Activated naive CD8-positive, alpha-beta T cell treated with anti-CD3 and anti-CD28 coated beads, Interleukin-2, amount 10 ng/mL, durations not matched to agents 7 days and 5 days (primary cell): ENCODE measurements at places on chromosomes 5 and 9.

DNA sequence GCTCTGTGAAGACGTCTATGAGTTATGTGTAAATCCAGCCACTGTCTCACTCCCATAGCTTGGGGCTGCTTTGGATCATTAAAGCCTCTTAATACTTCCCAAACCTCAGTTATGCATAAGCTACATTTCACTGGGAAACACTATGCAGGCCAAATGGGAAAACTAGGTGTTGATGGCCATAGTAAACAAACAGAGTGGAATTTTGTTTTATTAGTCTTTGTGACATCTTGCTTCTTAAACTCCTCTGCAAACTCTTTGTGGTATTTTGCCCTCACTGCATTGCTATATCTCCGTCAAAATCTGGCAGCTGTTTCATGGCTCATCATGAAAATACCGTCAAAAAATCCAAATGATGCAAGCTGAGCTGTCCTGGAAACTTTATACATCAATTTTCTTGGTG is 167.2 kb upstream of the HMHB1 start:
- DNase-seq, result no peak
- H3K36me3 ChIP-seq, result no peaks in the 10 kb centered on the region
- H3K4me3 ChIP-seq, result no peak overlapping the region
- no peaks in the 10 kb centered on the region for H3K4me1 ChIP-seq

DNA sequence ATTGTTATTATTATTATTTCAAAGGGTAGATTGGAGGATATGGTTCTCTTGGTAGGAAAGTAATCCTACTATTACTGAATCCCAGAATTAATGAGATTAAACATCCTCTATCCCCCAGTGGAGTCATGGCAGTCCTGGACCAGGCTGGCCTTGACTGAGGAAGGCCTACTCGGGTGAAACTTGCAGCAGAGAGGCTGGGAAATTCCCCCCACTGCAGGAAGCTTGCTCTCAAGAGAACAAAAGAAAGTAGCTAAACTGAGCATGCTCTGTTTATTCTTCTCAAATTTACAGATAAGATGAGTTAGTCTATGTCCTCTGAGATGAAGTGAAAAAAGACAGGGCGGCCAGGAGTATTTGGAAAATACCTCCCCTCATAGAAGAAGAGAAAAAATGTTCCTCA is 233.9 kb upstream of the RPS23 start:
- no peaks in the 10 kb centered on the region for H3K4me1 ChIP-seq
- no peak overlapping the region for H3K4me3 ChIP-seq
- no peak overlapping the region for H3K27ac ChIP-seq
- peaks cover 5% of the 10 kb centered on the region for H3K27me3 ChIP-seq
- no peak for DNase-seq

DNA sequence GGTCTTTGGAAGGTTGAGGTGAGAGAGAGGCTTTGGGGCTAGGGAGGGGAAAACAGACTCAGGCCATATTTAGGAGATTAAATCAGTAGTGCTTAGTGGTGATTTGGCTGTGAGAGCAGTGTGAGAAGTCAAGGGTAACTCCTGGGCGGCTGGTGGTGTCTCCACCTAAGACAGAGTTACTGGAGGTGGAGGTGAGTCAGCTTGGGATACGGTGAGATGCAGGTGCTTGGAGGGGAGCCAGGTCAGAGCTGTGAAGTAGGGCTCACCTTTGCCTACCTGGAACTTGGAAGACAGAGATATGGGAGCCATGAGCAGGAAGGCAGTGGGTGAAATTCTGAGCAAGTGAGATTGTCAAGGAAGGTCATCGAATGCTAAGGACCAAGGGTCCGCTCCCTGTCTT is 24.5 kb downstream of the RGS3 start:
- no peak overlapping the region for H3K27ac ChIP-seq
- H3K36me3 ChIP-seq, result no peaks in the 10 kb centered on the region
- no peak for DNase-seq
- H3K27me3 ChIP-seq, result no peaks in the 10 kb centered on the region
- peaks cover 8% of the 10 kb centered on the region for H3K4me1 ChIP-seq
- no peak overlapping the region for H3K4me3 ChIP-seq

GRCh38 chr5:142097681-142098080 is 10.9 kb upstream of the NDFIP1 start:
- no peak for DNase-seq
- H3K4me3 ChIP-seq, result no peak overlapping the region
- H3K27ac ChIP-seq, result peak overlapping the region; percentile 68
- H3K36me3 ChIP-seq, result peaks cover 2% of the 10 kb centered on the region

DNA sequence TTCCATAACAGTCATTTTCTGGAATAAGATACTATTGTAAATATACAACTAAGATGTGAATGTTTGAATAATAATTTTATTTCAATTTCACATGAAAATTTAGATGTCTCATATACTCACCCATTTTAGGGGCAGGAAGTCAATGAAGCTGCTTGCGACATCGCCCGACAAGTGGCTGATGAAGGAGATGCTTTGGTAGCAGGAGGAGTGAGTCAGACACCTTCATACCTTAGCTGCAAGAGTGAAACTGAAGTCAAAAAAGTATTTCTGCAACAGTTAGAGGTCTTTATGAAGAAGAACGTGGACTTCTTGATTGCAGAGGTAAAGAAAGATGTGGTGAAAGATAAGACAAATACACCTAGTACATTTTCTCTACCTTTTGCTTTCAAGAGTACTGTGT is 8.6 kb downstream of the BHMT start:
- no peak for DNase-seq
- no peak overlapping the region for H3K4me3 ChIP-seq
- H3K4me1 ChIP-seq, result peaks cover 2% of the 10 kb centered on the region
- no peaks in the 10 kb centered on the region for H3K36me3 ChIP-seq
- H3K27me3 ChIP-seq, result peaks cover 12% of the 10 kb centered on the region

DNA sequence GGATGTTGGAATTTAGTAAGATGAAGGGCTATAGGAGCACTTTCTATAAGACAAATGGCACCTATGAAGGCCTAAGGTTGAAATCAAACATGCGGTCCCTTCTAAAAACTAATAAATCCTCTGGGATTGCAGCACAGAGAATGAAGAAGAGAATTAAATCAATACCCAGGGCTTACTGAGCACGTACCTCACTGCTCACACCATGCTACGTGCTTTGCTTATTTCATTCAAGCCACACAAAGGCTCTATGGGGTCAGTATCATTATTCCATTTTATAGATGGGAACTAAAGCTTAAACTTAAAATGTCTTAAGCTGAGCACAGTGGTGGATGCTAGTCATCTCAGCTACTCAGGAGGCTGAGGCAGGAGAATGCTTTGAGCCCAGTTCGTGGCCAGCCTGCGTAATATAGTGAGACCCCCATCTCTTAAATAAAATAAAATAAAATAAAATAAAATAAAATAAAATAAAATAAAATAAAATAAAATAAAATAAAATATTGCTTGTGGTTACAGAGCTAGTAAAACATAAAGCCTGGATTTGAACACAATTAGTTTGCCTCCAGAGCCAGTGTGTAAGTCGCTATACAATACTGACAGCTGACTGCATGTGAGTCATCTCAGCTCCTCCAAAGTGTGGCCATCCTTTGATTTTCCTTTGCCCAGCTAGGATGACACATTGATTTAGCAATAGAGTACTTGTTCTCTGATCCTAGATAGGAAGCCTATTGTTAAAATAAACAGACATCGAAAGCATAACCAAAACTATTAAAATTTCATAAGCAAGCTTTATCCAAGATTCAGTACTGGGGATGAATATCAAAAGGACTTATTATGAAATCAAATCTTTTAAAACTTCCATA is 20.9 kb upstream of the DPYSL3 start:
- DNase-seq, result no peak
- no peak overlapping the region for H3K27ac ChIP-seq
- H3K27me3 ChIP-seq, result no peaks in the 10 kb centered on the region
- H3K36me3 ChIP-seq, result no peaks in the 10 kb centered on the region
- H3K4me3 ChIP-seq, result no peak overlapping the region

- H3K4me1 ChIP-seq, result no peaks in the 10 kb centered on the region
- H3K27ac ChIP-seq, result no peak overlapping the region
- H3K4me3 ChIP-seq, result no peak overlapping the region
- no peaks in the 10 kb centered on the region for H3K36me3 ChIP-seq
Measured at GRCh38 chr5:56460195-56460546, 227.0 kb upstream of the ANKRD55 start.

GRCh38 chr9:98271479-98271878 is 16.0 kb upstream of the TBC1D2 start:
- DNase-seq, result no peak
- peaks cover 37% of the 10 kb centered on the region for H3K27me3 ChIP-seq
- H3K27ac ChIP-seq, result no peak overlapping the region
- H3K4me3 ChIP-seq, result no peak overlapping the region
- H3K4me1 ChIP-seq, result no peaks in the 10 kb centered on the region

GRCh38 chr5:31783731-31784130 is 144.8 kb downstream of the PDZD2 start:
- H3K27ac ChIP-seq, result no peak overlapping the region
- H3K36me3 ChIP-seq, result no peaks in the 10 kb centered on the region

DNA sequence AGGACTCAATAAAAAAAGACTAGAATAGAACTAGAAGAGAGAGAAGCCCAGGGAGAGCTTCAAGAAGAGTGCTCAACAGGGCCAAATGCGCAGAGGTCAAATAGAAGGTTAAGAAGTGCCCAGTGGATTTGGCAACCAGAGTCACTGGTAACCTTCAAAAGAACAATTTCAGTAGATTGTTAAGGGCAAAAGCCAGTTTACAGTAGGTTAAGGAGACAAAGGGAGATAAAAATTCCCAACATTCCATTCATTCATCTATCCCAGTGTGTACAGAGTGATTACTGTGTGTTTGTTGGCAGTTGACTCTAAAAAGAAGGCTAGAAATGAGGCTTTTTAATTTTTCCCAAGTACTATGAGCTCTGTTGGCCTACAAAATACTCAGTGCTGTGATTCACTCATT is 69.4 kb downstream of the RIGI start:
- H3K27me3 ChIP-seq, result no peaks in the 10 kb centered on the region
- H3K4me1 ChIP-seq, result peaks cover 1% of the 10 kb centered on the region
- no peak for DNase-seq
- no peak overlapping the region for H3K27ac ChIP-seq
- no peak overlapping the region for H3K4me3 ChIP-seq

- H3K4me1 ChIP-seq, result no peaks in the 10 kb centered on the region
- H3K4me3 ChIP-seq, result no peak overlapping the region
- H3K27me3 ChIP-seq, result peaks cover 4% of the 10 kb centered on the region
- no peaks in the 10 kb centered on the region for H3K36me3 ChIP-seq
Measured at GRCh38 chr5:150075806-150076205, 10.5 kb downstream of the CSF1R start.

GRCh38 chr9:131409458-131409992 is 15.6 kb downstream of the PRRC2B start:
- H3K27ac ChIP-seq, result peak overlapping the region; percentile 87
- DNase-seq, result no peak
- H3K4me3 ChIP-seq, result peak overlapping the region; percentile 84
- H3K27me3 ChIP-seq, result no peaks in the 10 kb centered on the region
- H3K36me3 ChIP-seq, result peaks cover 27% of the 10 kb centered on the region
